Lung (tissue), 17 donors: ENCODE measurements at places on chromosomes 11 and 22. TPM values are rescaled to one million over a fixed set of nuclear protein-coding genes. Genes with fewer than 3 reads are reported as not detected.

GRCh38 chr11:69162505-69162904, 6.8 kb downstream of the SMIM38 start:
- no peak overlapping the region for H3K4me3 ChIP-seq
- peaks cover 4% of the 10 kb centered on the region for H3K4me1 ChIP-seq
- no peaks in the 10 kb centered on the region for H3K27me3 ChIP-seq
- no peak overlapping the region for H3K27ac ChIP-seq
- DNase-seq: no peak

- no peak for DNase-seq
- peaks cover 3% of the 10 kb centered on the region for H3K36me3 ChIP-seq
- no peaks in the 10 kb centered on the region for H3K27me3 ChIP-seq
- H3K4me1 ChIP-seq: no peaks in the 10 kb centered on the region
- H3K4me3 ChIP-seq: no peak overlapping the region
These were observed 31.4 kb downstream of the LIMK2 start for GRCh38 chr22:31243339-31244045.

DNA sequence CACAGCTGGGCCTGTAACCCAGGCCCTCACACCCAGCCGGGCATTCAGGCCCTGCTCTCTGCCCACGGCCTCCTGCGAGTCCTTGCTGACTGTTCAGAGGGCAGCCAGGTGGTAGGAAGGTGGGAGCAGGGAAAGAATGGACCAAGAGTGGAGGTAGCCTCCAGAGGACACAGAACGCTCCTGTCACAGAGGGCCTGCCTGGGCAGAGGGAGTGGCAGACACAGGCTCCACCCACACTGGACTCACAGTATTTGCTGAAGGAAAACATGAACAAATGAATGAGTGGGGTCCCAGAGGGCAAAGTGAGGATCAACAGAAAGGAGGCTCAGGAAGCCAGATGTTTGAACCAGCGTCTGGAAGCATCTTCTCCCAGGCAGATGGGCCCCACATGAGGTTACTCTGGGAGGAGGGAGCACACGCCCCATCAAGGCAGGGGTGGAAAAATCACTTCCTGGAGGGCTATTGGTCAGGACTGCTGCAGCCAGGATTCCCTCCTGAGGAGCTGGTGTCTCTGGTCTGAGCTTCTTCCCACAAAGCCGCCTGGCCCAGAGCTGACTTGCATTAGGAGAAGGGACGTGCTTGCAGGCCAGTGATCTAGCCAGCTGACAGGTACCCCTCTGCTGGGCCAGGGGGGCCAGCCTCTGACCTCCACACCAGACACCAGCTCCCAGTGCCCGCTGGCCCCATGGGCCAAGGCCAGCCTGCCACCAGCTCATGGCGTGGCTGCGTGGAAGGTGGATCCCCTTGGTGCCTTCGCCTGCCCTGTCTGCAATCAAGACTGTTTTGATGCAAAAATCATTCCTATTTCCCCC, 84.0 kb downstream of the THAP12 start:
- no peaks in the 10 kb centered on the region for H3K4me1 ChIP-seq
- H3K27ac ChIP-seq: no peak overlapping the region
- DNase-seq: no peak
- H3K36me3 ChIP-seq: no peaks in the 10 kb centered on the region
- H3K27me3 ChIP-seq: no peaks in the 10 kb centered on the region

DNA sequence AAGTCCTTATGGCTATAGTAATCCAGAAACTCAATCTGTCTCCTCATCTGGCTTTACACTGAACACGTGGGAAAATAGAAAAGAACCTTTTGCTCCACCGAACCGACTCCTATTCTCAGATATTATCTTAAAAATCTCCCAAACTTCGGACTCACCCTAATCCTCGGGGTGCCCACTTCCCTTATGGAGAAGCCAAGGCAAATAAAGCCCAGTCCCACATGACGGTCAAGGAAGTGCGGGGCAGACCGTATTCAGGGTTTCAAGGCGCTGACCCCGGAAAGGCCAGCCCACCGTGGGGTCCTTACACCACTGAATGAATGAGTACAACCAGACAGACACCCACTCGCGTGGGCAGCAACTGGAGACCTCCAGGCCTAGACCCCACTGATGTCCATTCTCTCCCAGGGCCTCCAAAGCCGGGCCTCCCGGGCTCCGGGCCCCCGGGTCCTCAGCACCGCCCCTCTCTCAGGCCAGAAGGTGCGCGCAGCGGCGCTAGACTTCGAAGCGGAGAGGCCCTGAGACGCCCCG, 489 bp downstream of the NUP98 start:
- peaks cover 5% of the 10 kb centered on the region for H3K36me3 ChIP-seq
- DNase-seq: peak; percentile 17
- H3K4me3 ChIP-seq: peak overlapping the region; percentile 96
- peak overlapping the region; percentile 99 for H3K27ac ChIP-seq

- H3K27ac ChIP-seq: peak overlapping the region; percentile 17
- DNase-seq: no peak
- H3K4me1 ChIP-seq: peaks cover 10% of the 10 kb centered on the region
- no peak overlapping the region for H3K4me3 ChIP-seq
- peaks cover 13% of the 10 kb centered on the region for H3K36me3 ChIP-seq
- H3K27me3 ChIP-seq: no peaks in the 10 kb centered on the region
These were observed 123.8 kb upstream of the SORL1-AS1 start for GRCh38 chr11:121576531-121576930.

GRCh38 chr22:35367331-35367886, 13.5 kb upstream of the HMOX1 start:
- no peaks in the 10 kb centered on the region for H3K4me1 ChIP-seq
- no peak overlapping the region for H3K27ac ChIP-seq
- H3K27me3 ChIP-seq: no peaks in the 10 kb centered on the region
- DNase-seq: peak; percentile 28
- H3K36me3 ChIP-seq: no peaks in the 10 kb centered on the region
- no peak overlapping the region for H3K4me3 ChIP-seq

DNA sequence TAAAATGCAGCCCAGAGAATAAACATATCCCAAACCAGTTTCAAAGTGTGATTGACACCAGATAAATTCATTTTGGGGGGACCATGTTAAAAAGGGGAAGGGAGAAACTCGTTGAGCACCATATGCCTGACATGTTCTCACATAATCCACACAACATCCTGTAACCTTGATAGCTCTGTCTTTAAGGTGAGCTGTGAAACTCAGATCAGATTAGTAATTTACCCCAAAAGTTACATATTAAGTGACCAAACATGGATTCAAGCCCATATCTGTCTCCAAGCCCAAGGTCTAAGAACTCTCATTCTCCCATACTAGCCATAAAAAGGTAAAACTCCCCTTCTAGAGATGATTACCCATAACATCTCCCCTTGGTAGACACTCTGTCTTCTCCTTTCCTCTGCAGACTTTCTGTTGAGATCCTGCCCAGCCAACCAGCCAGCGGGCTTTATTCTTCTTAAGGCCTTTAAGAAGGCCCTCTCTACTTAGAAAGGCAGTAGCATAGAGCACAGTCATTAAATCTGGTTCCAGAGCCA, 150.7 kb downstream of the CCDC34 start:
- no peaks in the 10 kb centered on the region for H3K36me3 ChIP-seq
- no peaks in the 10 kb centered on the region for H3K4me1 ChIP-seq
- no peak overlapping the region for H3K27ac ChIP-seq
- H3K4me3 ChIP-seq: no peak overlapping the region
- no peaks in the 10 kb centered on the region for H3K27me3 ChIP-seq
- DNase-seq: no peak

ILK gene
- 147 TPM for total RNA-seq

PDE3B gene
- total RNA-seq: 79.2 TPM

NXPE4 gene
- total RNA-seq: not detected

ROM1 gene
- 9.6 TPM for total RNA-seq
